ENCODE measurements at places on chromosomes 7 and 10.

DNA sequence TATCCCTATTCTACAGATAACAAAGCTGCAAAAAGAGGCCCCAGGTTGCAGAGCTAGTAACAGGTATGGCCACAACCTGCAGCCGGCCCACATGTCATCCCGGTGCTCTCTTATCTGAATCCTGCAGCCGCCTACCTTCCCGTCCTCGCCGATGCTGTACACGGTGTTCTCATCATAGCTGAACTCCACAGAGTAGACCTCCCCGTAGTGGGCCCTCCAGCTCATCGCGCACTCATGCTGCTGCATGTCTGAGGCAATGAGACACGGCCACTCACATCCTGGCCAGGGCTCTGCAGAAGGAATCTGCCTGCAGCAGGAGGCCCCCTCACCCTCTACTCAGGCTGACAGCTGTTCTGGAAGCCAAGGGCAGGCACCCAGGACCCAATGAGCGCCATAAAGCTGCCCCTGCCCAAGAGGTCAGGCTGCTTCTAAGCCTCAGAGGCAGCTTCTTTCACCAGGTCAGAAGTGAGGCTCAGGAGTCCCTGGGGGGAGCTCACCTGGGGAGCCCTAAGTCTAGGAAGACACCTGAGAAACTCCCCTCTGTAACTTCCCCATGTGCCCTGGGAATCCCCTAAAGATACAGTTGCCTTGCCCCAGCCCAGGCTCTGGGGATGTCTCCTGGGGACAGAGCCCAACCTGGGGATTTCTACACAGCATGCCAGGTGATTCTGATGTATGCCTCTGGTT is 17.9 kb upstream of the CYREN start:
- no peak for DNase-seq

- no peak for DNase-seq
Measured at GRCh38 chr10:92328993-92329392, 38.0 kb downstream of the MARCHF5 start.

DNA sequence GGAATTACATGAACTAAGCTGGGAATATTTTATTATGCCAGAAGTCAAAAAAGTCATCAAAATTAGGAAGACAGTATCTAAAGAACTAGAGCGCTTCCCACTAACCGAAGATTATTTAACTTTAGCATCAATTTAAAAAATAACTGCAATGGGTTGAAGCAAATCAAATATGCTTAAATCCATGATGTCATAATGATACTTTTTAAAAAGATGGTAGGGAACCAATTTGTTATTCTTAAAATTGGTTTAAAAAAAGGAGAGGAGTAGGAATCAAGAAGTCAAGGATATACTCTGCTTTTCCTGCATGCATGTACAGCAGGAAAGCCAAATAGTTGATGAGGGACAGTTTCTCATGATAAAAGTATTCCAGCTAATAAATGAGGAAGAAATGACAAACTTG is 3.2 kb upstream of the ASAH2 start:
- DNase-seq, result no peak

- no peak for DNase-seq
Measured at GRCh38 chr10:44725404-44725803, 185.7 kb upstream of the TMEM72 start.

- no peak for DNase-seq
Measured at GRCh38 chr7:104878577-104878976, 135.4 kb upstream of the KMT2E start.

- DNase-seq, result no peak
Measured at GRCh38 chr10:123574109-123574698, 92.0 kb upstream of the GPR26 start.

DNA sequence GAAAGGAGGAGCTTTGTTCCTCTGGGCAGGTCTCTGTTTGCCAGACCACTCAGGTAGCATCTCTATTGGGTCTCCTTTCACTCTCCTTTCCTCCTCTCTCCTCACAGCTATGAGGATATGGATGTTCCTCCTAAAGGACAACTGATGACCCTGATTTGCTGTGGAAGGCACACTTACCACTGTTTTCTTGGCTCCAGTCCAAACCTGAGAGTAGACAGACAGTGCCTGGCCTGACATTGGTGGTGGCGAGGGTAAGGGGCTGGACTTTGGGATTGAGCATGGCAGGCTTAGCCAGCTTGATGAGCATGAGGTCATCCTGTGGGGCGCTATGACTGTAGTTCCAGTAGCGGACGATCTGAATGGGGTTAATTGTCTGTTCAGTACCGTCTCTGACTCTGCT is 3.6 kb downstream of the PRSS37 start:
- DNase-seq, result no peak

DNA sequence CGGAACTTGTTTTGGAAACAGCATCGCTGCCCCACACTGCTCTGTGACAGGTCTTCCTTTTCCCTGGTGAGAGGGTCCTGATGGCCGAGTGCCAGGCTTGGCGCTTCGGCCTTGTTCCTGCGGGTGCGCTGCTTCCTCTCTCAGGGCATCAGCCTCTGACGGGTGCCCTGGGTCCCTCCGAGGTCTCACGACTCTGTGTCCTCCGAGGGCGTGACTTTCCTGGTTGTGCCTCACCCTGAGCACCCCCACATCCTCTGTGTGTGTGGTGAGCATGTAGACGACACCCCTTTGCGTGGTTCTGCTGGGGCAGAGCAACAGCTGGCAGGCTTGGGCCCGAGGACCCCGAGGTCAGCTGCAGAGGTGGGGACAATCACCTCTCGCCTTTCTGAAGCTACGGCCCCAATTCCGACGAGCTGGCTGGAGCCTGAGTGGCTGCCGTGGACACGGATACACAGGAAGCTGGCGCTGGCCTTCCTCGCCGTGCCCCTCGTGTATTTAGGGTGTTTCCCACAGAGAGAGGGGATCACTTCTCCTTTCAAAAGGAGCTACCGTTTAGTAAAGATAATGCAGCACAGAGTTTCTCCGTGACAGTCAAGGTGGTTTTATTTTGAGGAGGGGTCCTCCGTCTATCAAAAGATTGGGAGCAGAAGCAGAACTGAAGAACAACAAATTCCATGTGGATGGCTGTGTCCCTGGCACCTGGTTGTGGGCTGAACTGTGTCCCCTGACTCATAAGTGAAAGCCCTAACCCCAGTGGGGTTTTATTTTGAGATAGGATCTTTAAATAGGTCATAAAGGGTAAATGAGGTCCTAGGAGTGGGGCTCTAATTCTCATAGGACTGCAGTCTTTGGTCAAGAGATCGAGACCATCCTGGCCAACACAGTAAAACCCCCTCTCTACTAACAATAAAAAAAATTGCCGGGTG is 36.2 kb upstream of the PITRM1 start:
- DNase-seq, result no peak

DNA sequence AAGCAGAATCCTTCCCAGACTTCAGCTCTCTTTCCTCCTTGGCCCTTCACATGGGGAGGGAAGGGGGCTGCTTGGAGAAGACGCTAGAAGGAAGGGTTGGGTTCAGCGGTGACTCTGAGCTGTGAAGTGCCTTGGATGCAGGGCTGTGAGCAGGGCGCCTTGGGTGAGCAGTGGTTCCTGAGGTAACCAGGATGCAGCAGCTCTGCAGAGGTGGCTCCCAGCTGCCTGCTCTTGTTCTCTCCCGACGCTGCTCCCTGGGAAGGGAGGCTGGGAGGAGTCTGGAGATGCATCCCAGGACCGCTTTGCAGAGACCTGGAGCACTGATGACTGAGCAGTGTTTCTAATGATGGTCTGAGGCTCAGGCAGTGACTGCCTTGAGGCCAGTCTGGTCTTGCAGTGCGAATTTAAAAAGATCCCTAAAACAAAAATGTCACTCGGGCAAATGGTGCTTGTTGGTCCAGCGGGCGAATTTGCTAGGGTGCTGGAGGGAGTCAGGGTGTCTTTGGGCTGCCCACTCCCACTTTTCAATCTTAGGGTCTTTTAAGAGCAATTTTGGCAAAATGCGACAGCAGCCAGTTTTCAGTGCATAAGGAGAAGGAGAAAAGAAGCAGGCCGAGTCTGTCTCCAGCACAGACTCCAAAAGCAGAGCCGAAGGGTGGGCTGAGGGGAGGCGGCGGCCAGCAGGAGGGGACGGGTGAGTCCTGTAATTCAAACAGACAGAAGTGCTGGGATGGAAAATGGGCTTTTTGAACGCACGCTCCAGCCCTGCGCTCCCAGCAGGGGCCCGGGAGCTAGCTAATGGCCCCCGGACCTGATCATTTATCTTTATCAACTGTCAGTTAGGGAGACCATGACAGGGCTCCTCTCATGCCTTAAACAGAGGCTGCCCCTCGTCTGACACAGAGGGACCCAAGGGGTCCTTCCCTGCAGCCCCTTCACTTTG is 191.2 kb upstream of the SHH start:
- DNase-seq, result no peak

DNA sequence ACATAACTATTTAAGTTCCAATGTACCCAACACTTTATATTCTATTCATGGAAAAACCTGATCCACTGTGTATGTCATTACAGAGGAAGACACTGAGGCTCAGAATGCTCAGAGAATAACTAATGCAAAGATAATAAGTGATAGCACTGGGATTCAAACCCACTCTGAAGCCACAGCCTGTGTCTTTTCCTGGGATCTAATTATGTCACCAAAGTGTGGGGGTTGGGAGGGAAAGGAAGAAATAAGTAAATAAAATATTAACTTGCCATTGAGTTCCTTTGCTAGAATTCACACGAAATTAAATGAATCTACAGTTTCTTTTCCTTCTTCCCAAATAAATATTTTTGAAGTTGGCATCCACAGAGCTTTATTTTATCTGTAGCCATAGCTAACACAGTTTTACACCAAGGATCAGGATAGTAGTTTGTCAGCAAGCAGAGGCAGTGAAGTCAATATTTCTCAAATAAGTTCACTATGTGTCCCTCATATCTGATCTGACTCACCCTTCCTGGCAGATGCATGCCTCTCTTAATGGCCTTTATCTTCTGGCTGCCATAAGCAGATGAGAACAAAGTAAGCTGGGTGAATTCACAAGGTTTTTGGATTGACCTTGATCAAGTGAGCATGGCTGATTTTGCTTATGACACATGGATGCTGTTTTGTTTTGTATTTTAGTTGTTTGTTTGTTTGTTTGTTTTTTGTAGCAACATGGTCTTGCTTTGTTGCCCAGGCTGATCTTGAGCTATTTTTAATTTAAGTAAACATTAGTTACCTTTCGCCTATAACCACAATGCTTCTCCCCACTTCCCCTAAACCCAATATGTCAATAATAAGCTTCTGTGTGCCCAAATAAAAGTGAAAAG is 6.3 kb downstream of the RAPGEF5 start:
- DNase-seq, result no peak

- peak; percentile 71 for DNase-seq
Measured at GRCh38 chr10:102504179-102504975, 605 bp downstream of the SUFU start.

DNA sequence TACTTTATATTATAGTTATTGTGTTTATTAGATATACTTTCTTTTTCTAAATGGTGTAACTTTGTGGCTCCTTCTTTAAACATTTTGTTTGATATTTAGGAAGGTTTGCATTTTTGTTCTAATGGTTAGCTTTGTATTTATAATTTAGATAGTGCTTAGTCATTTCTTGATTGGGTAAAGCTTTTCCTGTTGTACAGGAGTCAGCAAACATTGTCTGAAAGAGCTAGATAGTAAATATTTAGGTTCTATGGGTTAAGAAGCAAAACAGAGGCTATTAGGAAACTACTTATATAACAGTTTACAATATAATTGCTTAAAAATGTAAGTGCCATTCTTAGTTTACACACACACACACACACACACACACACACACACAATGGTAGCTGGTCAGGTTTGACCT is 70.6 kb upstream of the CCDC6 start:
- no peak for DNase-seq

GRCh38 chr10:80741278-80741677 is 203.6 kb downstream of the SH2D4B start:
- no peak for DNase-seq

DNA sequence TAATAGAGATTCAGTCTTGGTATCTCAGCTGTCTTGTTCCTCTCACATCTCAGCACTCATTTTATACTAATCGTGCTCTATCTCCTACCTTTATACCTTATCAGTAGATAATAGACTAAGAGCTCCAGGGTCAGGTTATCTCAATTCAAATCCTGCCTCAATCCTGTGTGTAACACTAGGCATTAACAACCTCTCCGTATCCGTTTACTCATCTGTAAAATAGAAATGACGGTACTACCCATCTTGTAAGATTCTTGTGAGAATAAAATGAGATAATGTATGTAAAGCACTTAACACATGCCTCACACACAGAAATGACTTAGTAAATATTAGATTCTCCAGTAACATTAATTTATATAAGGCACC is 622 bp upstream of the P4HA1 start:
- no peak for DNase-seq

GRCh38 chr7:2010551-2011265 is 222.0 kb downstream of the MAD1L1 start:
- peak; percentile 35 for DNase-seq

DNA sequence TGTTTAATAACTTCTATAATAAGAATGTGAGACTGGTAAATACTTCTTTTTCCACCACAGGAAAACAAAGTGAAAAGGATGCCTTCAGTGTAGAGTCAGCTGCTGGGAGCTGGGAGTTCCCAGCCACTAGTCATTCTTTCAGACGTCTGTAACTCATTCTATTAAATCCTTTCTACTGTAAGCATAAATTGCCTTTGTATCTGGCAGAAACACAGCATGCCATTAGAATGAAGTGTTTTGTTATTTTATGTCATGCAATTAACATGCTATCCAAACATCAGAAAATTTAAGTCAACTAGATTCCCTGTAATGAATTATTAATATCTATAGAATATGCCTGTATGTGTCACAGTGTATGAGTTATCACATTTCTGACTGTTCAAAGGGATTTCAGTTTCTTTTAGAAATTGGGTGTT is 14.3 kb downstream of the BPGM start:
- DNase-seq, result no peak

DNA sequence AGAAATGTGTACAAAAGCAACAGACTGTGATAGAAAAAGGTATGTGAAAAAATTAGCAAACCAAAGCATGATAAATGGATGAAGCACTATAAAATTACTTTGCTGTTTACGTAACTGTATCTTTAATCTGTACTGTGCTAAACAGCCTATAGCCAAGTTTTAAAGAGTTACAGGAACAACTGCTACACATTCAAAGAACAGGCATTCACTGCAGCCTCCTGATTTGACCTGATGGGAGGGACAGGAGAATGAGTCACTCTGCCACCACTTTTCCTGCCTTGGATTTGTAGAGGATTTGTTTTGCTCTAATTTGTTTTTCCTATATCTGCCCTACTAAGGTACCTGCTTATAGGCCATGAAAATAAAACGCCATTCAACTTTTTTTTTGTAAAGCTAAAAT is 116.1 kb downstream of the FANK1 start:
- no peak for DNase-seq

DNA sequence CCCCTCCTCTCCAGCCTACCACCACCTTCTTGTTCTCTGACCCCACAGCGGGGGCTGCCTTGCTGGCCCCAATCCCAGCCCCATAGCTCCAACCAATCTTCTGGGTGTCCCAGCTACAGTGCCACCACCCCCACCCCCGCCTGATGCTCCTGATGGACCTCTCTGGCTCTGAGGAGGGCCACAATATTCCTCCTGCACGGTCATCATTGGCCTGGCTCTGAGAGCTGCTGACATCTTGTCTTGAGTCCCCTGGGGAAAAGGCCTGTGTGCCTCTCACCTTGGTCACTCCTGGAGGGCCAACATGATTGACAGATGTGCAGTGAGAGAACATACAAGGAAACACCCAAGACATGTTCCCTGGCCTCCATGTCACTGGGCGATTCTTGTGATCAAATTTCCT is 7.6 kb downstream of the GDF2 start:
- peak; percentile 26 for DNase-seq

Data from upper lobe of right lung (tissue), 1 donor.